Activated T-cell treated with anti-CD3 and anti-CD28 coated beads for 48 hours (primary cell): ENCODE measurements at places on chromosomes 16 and 17.

- no peak for DNase-seq
Measured at GRCh38 chr16:28186752-28187151, 25.0 kb downstream of the XPO6 start.

GRCh38 chr17:15091825-15092224, 173.3 kb downstream of the PMP22 start:
- DNase-seq = no peak

- DNase-seq = no peak
Measured at GRCh38 chr17:59479141-59479540, 86.3 kb upstream of the DHX40 start.

GRCh38 chr17:73553311-73553710, 90.9 kb downstream of the SDK2 start:
- no peak for DNase-seq

DNA sequence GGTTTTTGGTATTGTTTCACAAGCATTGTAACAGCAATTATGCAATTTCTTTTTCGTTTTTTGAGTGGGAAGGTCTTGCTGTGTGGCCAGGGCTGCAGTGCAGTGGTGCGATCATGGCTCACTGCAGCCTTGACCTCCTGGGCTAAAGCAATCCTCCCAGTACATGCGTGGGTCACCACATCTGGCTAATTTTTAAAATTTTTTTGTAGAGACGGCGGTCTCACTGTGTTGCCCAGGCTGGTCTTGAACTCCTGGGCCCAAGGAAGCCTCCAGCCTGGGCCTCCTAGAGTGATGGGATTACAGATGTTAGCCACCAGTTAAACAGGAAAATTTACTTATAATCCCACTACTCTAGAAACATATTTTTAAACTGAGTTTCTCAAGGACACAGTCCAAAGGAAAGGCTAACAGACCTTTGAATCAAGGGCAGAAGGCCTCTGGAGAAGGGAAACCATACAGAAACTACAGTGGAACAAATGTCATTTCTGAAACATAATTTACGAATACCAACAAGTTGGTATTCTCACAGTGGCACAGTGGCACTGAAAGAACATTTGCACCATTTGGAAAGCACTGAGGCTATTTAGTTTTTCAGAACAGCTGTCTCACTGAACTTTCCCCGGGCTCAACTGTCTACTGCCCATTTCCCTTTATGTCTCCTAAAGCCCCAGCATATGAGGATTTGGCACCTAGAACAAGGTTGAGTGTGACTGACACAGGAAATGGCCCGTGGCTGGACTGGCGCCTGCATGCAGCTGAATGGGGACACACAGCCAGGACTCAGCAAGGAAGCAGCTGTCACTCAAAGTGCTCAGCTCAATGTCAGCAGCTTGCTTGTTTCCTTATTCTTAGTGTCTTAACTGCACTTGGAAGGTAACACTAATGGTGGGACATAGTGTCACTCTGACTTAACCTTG, 2.8 kb upstream of the PRKAR1A start:
- no peak for DNase-seq

DNA sequence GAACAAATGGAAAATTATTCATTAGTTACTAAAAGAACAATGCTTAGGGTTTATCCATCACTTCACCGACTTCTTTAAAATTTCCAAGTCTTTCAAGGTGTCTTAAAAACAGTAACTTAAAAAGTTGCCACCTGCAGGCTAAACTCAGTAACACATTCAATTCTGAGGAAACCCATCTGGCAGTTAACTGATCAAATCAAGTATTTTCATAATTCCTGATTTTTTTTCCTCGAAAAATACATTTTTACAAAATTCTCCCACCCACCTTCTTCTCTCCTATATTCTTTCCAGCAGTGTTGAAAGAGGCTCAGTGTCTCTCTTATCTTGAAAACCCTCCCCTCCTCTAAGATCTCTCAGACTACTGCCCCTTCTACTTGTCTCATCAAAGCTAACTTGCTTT, 29.9 kb downstream of the PARN start:
- DNase-seq = no peak

- no peak for DNase-seq
Measured at GRCh38 chr16:1917056-1917664, 1.1 kb downstream of the HS3ST6 start.

- peak; percentile 81 for DNase-seq
Measured at GRCh38 chr17:8158267-8159031, 4.3 kb downstream of the VAMP2 start.

GRCh38 chr16:19378511-19378910, 39.2 kb upstream of the TMC5 start:
- DNase-seq = no peak

- no peak for DNase-seq
Measured at GRCh38 chr16:66374176-66374575, 7.7 kb downstream of the CDH5 start.

DNA sequence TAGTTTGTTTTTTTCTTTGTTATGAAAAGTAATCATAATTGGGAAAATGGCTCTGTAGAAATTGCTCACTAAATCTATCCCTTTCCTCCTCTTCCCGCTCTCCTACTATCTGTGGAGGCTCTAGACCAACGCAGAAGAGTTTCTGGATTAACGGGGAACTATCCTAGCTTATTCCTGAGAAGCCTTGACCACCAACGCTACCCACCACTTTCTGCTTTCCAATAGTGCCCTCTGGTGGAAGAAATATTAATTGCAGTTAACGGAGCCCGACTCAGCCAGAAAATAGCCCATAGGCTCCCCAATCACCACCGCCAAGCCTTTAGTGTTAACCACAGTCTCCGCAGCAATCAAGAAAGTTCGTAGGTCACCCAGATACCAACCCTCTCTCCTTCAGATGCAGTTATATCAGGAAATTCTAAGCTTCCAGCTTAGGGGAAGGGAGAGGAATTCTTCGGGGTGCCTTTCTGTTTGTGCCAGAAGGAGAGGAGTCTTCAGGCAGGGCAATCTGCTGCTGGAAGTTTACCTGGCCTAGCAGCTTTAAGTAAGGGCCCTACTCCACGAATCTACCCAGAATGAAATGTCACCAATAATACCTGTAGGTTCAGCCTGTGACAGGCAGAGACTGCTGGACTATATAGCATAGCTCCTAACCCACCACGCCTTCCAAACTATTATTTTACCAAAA, 23.0 kb upstream of the NSRP1 start:
- DNase-seq = peak; percentile 22
